Choroid plexus epithelial cell (primary cell): ENCODE measurements at places on chromosomes 1 and 21.

DNA sequence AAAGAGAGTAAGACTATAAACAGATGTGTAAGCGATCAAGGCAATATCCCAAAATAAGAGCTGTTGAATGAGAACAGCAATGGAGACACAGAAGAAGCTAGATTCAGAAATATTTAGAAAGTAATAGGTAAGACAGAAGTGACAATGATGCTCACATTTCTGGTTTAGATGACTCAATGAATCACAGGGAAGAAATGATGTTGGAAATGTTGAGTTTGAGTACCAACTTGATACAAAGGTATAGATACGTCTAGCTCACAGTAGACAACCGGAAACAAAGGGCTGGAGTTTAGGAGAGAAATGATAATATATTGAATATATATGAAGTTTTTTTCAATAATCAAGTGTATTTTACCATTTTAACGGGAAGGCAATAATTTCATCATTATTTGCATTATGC lies 6.5 kb downstream of the GATAD2B start:
- no peak for DNase-seq

GRCh38 chr1:76005765-76006164 lies 68.8 kb upstream of the ST6GALNAC3 start:
- DNase-seq: no peak

- peak; percentile 28 for DNase-seq
Measured at GRCh38 chr1:56329970-56330369, 249.4 kb downstream of the PLPP3 start.

DNA sequence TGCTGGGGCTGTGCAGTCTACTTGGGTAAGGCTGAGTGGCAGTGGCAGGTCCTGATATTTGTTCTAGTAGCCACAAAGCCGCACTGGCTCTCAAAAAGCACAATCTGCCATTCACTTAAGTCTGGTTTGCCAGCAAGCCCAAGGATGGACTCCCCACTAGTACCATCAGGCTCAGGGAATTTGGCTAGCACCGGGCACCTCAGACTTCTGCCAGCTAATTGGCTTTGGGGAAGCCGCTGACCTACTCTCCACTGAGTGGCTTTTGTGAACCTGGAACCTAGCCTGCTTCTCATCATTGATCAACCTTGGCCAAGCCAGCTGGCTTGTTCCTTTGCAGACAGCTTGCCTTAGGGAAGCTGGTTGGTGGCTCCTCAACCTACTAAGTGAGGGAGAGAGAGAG lies 83.1 kb downstream of the ESRRG start:
- no peak for DNase-seq

DNA sequence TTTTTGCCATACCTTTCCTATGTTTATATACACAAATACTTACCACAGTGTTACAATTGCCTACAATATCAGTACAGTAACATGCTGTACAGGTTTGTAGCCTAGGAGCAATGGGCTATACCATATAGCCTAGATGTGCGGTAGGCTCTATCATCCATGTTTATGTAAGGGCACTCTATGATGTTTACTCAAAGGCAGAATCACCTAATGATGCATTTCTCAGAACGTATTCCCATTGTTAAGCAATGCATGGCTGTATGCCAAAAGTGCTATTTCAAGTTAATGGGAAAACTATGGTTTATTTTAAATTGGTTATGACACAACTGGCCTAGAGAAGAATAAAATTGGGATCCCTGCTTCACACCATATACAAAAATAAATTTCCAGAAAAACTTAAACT lies 36.9 kb upstream of the DISP1 start:
- DNase-seq: peak; percentile 57

DNA sequence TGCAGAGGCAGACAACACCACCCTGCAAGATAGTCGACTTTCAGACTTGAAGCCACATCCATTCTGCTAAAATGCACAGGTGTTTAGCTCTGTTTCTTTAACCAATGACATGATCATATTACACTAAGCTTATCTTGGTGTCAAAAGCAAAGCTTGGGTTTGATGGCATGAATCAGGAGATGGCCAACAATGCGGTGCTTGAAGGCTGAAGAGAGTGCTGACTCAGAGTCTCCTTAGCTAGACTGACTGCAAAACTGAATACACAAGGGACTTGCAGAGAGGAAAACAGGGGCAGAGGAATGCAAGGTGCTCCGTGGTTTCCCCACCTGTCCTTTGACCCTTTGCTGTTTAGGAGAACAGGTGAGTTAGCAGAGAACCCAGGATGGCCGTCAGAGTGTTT lies 262.6 kb downstream of the SIPA1L2 start:
- peak; percentile 9 for DNase-seq
